LNCaP clone FGC (cell line): ENCODE measurements at places on chromosomes 6 and 20.

GRCh38 chr6:21491955-21492354, 101.6 kb upstream of the SOX4 start:
- DNase-seq = no peak

- no peak for DNase-seq
These were observed 9.4 kb upstream of the SRC start for GRCh38 chr20:37336369-37337207.

GRCh38 chr6:27568226-27568897, 95.5 kb upstream of the ZNF184 start:
- no peak for DNase-seq

DNA sequence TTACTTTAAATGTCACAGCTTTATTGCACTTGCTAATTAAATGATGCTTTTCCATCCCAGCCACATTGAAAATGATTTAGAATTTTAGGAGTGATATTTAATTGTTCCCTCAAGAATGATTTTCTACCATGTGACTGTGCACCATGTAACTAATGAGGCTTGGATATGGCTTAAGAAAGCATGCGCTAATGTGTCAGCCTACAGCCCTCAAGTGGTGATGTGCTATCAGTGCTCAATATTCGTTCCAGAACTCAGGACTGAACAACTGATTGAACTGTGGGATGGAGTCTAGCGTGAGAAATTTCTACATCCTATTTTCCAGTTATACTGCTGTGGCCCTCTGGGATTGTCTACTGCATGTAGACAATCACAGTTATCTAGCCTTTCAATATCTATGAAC, 71.5 kb downstream of the PKIB start:
- DNase-seq = no peak

GRCh38 chr20:2867081-2867864, 6.0 kb upstream of the PTPRA start:
- no peak for DNase-seq

GRCh38 chr20:36336954-36337704, 31.0 kb downstream of the DLGAP4 start:
- DNase-seq = no peak

- DNase-seq = no peak
These were observed 125.9 kb downstream of the KIF6 start for GRCh38 chr6:39599341-39599740.

- no peak for DNase-seq
These were observed 18.8 kb downstream of the SAMHD1 start for GRCh38 chr20:36932476-36933426.

DNA sequence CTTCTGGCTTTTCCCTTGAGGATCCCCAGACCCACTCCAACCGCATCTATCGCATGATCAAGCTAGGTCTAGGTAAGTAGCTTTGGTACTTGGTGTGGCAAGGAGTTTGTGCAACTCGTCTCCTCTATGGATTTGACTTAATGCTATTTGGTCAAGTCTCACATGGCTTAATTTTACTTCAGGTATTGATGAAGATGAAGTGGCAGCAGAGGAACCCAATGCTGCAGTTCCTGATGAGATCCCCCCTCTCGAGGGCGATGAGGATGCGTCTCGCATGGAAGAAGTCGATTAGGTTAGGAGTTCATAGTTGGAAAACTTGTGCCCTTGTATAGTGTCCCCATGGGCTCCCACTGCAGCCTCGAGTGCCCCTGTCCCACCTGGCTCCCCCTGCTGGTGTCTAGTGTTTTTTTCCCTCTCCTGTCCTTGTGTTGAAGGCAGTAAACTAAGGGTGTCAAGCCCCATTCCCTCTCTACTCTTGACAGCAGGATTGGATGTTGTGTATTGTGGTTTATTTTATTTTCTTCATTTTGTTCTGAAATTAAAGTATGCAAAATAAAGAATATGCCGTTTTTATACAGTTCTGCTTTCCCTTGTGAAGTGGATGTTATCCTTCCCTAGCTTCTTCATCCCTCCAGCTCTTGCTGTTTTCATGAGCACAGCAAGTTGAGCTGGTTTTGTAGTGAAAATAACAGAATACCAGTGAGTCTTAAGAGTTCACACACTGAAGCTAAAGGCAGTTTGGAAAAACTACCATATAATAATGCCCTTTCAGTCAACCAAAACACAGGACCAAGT, 3.8 kb downstream of the SLC35B2 start:
- DNase-seq = no peak

- no peak for DNase-seq
These were observed 5.9 kb upstream of the KIAA1755 start for GRCh38 chr20:38266426-38266825.

- no peak for DNase-seq
These were observed 89.9 kb upstream of the MBOAT1 start for GRCh38 chr6:20302168-20302567.

DNA sequence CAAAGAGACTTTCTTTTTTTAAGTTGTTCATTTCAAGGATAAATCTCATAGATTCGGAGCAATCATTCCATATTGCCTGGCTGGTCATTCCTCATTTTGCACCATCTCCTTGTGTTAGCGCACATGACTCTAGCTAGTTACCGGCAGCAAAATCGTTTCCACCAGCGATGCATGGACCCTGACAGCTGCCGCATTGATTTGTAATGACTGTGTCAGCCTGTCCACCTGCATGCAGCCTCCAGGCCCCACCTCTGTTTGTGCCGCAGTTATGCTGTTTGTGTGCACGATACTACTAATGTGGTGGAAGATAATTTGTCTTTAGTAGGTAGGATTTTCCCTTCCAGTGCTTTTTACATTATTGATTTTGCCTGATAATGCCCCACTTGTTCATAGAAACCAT, 164.0 kb downstream of the TBC1D7 start:
- DNase-seq = no peak

DNA sequence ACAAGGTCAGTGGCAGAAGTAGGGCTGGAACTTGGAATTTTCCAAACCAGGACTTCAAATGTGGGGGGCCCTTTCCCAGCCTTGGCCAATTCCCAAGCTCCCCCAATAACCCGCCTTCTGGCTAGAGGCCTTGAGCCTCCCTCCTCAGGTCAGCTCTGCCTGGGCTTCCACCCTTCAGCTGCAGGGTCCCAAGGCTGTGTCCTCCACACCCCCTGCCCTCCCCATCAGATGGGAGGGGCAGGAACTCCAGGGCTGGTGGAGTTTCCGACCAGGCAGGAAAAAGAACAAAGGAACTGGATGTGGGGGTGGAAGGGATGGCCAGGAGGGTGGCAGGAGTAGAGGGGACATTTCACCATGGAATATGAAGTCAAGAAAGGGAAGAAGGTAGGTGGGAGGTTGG, at the start of gene CCM2L:
Gene CCM2L (plus strand): TSS at position 338 of the 400 bp plus-strand sequence. CDS start 17 bp downstream, at position 355.
- DNase-seq = no peak

GRCh38 chr6:140970485-140970884, 1162.2 kb upstream of the GJE1 start:
- DNase-seq = no peak

- peak; percentile 1 for DNase-seq
These were observed 65.1 kb downstream of the CGA start for GRCh38 chr6:87029711-87030314.

DNA sequence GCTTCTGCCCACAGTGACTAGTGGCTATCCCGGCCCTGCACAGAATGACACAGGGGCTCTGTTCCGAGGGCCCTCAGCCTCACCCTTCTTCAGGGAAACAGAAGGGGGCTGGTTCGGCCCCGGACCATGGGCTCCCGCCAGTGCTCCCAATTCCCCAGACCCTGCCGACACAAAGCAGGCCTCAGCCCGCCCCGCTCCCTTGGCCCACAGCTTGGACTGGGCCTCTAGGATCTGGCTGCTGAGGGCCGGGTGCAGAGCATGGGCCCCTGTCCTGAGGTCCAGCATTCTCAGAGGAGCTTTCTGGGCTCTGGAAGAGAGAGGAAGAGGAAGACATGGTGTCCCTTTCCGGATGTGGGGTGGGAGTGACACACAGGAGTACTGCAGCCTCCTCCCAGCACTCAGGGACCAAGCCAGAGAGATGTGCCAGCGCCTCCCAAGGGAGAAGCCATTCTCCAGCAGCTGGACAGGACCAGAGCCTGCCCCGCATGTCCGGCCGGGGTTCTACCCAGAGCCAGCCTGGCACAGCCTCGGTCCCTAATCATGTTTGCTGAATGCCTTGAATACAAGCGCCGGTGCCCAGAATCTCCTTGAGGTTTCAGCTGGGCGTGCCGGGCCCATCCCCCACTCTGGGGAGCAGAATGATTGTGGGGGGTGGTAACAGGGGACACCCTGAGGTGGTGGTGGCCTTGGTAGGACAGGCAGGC, 23.9 kb downstream of the C20orf203 start:
- DNase-seq = no peak

DNA sequence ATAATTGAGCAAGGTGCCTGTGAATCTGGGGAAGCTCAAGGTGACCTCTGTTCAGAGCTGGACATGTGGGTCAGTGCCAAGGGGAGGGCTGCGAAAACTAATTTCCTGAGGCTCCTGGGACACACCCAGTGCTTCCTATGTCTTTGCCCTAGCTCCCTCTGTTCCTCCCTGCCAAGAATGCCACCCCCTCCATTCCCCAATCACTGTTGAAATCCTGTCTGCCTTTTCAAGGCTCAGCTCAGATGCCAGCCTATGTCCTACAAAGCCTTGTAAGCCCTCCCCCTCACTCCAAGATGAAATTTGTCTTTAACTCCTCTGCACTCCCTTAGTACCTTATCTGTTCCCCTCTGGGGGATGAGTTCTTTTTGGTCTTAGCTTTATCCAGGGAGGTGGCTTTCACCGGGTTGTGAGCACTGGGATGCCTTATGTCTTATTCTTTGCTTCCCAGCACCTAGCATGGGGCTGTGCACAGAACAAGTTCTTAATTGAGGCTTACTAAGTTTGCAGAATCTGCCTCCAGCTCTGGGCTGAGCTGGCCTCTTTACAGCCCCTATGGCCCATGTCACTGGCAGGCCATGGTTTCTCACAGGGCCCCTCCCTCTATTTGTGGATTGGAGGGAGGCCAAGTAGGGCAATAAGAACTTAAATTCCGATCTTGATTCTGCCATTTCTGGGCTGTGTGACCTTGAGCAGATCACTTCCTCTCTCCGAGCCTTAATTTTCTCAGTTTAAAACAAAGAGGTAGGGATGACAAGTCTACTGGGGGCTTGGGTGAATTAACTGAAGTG, 51.5 kb upstream of the EPB41L1 start:
- no peak for DNase-seq

DNA sequence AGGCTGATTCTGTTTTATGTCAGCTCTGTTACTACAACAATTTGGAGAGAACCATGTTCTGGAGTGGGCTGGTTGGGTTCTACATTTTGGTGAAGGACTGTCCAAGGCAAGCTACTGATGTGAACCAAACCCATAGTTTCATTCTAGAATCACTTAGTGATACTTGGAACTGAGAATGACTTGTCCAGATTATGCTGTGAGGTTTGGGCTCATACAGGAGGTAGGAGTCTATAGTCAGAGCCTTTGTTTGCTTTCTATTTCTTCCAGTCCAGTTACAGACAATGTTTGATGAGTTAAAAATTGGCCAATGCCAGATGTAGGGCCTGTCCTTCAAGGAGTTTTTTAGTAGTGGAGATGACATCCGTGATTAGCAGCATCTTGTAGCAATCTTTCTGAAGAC, 97.9 kb downstream of the LRRC1 start:
- no peak for DNase-seq

- no peak for DNase-seq
These were observed 154.1 kb upstream of the MMS22L start for GRCh38 chr6:97437087-97437486.

- DNase-seq = no peak
These were observed 398.9 kb upstream of the SULF2 start for GRCh38 chr20:48184229-48184628.

- DNase-seq = no peak
These were observed 78.9 kb downstream of the GINS1 start for GRCh38 chr20:25486377-25486776.

GRCh38 chr6:148934539-148934938, 187.7 kb downstream of the UST start:
- no peak for DNase-seq

- no peak for DNase-seq
These were observed 5.9 kb downstream of the DLL1 start for GRCh38 chr6:170284866-170285469.

- DNase-seq = no peak
These were observed 100.7 kb downstream of the TAF4 start for GRCh38 chr20:61964675-61965605.

DNA sequence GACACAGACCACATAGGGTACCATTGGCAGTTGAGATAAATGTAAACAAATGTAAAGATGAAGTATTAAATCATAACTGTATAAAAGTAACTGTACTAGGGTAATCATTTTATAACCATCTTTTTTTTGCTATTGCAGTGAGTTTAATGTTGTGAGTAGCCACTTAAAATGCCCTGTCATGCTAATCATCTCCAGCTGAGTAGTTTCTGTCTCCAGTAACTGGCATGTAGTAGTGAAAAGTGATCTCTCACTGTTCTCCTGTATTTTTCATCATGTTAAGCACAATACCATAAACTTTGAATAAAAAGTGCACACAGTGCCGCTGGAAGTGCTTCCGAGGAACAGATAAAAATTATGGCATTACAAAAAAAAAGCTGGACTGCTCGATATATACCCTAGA, 45.0 kb upstream of the OPRM1 start:
- no peak for DNase-seq

- DNase-seq = no peak
These were observed 384.5 kb upstream of the ARID1B start for GRCh38 chr6:156392648-156393047.

DNA sequence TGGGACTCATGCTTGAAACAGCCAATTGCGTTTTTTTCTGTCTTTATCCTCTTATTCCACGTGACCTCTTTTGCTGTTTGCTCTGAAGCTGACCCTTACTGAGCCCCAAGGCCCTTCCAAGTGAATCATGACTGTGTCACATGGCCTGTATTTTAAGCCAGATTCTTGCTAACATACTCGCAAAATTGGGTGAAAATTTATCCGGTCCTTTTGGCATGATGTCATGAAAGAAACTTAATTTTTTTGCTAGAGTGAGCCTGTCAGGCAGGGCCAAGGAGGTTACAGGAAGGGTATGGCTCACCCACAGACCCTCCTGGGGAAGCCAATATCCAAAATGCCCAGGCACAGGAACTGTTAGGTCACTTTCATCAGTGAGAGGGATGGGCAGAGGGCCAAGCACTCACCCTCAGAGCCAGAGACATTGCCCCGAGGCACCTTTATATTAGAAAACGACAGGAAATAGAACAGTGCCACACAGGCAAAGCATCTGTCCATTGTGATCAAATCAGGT, 296.7 kb downstream of the CDH26 start:
- no peak for DNase-seq

DNA sequence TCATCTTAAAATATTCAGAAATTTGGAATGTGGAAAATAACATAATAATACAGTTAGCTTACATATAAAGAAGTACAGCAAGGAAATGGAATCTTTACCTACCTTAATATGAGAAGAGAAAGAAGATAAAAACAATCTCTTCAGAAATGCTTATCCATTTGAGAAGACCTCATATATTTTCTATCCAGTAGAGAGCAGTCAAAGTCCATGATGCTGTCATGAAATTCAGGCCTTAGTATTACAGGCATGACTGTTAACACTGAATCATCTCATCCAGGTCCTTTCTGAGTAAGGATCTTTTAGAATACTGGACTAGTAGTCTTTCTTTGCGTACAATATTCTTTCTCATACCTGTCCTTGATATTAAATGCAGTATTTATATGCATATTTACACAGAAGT, 713.4 kb downstream of the CD109 start:
- peak; percentile 7 for DNase-seq

GRCh38 chr6:157585274-157586087, 204.5 kb downstream of the ZDHHC14 start:
- DNase-seq = no peak

- no peak for DNase-seq
These were observed 381.8 kb upstream of the MARCKS start for GRCh38 chr6:113475392-113475791.

GRCh38 chr6:162157167-162157870, 570.2 kb downstream of the PRKN start:
- no peak for DNase-seq

- DNase-seq = no peak
These were observed 64.8 kb upstream of the RCAN2 start for GRCh38 chr6:46556053-46556452.
